ENCODE measurements at places on chromosomes 11 and 22.
A peak's percentile ranks its signal among the peaks of the same experiment; 100 is the strongest.

- no peak for DNase-seq
These were observed 13.6 kb downstream of the MUC2 start for GRCh38 chr11:1087961-1088926.

GRCh38 chr11:68770781-68771180 lies 19.5 kb upstream of the TESMIN start:
- DNase-seq = no peak

- no peak for DNase-seq
These were observed 6.0 kb downstream of the FGF19 start for GRCh38 chr11:69697861-69698260.

DNA sequence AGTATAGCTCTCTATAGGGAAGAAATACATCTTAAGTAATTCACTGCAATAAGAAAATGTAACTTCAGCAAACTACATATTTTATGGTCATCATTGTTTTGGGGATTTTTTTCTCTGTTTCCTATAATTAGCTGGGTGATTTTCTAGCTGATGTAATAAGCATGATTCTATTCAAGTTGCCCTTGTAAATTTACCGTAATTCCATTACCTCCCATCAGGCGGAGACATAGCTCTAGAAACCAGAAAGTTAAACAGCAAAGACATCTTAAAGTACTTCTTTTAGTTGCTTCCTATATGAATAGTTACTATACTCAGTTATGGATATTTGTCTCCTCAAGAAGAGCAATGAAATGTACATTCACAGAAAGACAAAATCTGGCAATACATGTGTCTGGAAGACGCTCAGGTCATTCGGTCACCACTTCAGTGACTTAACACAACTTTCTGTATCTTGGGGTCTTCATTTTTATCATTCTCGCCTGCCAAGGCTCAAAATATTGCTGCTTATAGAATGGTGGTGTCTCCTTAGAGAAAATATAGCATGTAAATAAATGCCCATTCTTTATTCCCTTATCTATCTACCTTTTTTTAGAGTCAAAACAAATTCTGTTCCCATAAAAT lies 239.9 kb upstream of the ZC3H12C start:
- peak; percentile 32 for DNase-seq

- DNase-seq = no peak
These were observed 7.7 kb downstream of the E2F8 start for GRCh38 chr11:19232910-19233503.

DNA sequence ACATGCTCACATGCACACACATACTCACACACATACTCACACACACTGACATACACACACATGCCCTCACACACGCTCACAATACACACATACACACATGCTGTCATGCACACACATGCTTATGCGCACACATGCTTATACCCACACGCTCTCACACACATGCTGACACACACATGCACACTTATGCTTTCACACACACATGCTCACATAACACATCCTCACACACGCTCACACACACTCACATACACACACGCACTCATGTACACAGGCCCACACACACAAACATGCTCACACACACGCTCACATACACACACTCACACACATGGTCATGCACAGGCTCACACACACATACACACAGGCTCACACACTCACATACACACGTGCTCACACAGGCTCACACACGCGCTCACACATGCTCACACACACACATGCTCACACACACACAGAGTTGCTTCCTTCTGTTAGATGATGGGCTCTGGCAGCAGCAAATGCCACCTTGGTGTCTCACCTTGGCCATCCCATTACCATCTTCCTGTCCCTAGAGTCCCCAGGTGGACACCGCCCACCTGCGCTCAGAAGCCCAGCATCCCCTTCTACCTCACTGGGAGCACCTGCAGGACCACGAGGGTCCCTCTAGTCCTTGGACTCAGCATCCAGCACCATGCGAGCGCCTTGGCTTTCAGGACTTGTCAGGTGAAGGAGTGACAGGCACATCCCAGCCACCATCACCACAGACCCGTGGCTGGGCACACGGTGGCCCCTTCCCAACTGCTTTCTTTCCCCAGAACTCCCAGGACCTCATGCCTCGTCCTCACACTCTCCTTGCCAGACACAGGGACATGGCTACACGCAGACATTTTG lies 44.9 kb upstream of the CCND1 start:
- DNase-seq = no peak

DNA sequence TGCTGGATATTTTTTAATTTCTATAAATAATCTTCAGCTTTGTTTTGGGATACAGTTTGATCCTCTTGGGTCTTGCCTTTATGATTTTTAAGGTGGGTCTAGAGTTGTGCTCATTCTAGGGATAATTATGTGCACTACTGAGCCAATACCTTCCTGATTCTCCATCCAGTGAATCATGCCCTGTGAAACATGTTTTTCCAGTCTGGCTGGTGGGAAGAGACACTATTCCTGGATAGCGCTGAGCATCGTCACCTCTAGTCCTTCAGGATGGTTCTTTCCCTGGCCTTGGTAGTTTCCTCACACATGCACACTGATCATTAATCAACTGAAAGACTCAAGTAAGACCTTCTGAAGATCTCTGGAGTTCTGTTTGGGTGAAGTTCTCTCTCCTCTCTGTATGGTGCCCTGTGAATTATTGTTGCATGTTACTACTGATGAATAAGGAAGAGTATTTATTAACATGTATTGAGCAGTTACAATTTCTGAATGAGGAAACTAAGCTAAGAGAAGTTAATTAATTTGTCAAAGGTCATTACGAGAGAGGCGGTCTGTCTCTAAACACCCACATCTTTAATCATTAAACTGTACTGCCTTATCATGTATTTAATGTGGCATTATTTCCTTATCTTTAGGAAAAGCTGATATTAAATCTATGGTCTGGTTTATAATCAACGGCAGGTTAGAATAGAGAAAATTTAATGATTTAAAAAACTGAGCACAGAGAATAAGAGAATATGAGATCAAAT lies 39.1 kb upstream of the LIPT2 start:
- DNase-seq = no peak

DNA sequence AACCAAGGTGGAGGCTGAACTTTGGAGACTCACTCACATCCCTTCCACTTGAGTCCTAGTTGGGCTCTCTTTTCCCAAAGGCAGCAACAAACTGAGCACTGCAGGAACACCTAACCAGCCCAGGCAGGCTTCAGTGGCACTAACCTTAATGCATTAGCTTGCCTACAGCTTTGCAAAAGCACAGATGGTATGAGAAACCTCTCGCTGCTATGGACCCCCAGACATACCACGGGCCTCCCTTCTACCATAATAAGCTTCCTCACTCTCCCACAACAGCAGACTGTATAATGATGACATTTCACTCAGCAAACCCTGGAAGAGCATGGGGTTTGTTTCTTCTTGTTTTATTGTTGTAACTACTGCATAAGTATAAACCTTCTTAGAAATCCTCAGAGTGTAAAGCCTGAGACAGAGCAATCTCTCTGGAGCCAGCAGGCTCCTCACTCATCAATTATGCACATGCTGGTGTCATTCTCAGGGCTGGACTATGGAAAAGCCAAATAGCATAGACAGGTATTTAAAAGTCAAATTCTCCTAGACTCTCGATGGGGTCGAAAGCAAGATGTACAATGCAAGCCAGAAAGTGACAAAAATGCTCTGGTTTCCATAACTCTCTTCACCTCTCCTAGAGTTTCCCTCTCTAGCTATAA lies 167.6 kb downstream of the NXPE2 start:
- no peak for DNase-seq

Data from AML-193 (cell line).